Activated naive CD8-positive, alpha-beta T cell treated with anti-CD3 and anti-CD28 coated beads, Interleukin-2, amount 50 U/mL, for 16 hours (primary cell): ENCODE measurements at places on chromosomes 12 and 14.

DNA sequence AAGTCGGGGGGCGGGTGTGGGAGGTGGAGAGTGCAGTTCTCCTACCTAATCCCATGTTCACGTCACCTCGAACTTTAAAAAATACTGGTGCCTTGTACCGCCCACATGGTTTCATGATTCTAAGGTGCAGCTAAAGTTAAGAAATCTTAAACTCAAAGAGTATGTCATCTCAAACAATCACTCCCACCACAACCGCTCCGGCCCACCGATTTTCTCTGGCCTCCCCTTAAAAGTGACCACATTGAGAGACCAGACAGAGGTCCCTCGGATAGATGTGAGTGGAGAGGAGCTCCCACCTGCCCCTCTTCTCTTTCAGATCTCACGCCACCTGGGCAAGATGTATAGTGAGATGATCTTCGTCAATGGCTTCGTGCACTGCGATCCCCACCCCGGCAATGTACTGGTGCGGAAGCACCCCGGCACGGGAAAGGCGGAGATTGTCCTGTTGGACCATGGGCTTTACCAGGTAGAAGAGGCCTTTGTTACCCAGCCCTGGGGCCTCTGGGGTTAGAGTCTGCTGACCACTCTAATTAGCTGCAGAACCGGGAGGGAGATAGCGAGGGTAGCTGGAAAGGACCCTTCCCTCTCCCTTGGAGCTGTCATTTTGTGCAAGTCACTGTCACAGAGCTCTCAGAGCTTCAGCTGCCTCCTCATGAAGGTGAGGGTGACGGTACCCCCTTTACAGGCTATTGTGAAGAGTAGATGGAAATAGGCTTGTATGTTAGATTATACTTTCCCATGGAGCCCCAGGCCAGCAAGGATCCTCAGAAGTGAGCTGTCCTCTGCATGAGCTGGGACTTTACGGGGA, 124.4 kb downstream of the ADCK1 start:
- DNase-seq: no peak

GRCh38 chr12:6266971-6267721, 43.3 kb upstream of the PLEKHG6 start:
- no peak for DNase-seq

- DNase-seq: no peak
Measured at GRCh38 chr12:116162071-116162470, 115.4 kb downstream of the MED13L start.

DNA sequence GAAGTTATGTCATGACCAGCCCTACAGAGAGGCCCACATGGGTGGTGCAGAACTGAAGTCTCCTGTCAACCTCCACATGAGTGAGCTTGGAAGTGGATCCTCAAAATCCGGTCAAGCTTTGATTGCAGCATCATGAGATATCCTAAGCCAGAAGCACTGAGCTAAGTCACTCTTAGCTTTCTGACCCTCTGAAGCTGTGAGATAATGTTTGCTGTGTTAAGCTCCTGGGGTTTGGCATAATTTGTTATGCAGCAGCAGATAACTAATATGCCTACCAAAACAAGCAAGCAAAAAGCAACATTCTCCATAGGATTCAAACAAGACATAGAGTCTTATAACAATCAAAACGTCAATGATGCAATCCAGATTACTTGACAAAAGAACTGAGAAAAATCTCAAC, 87.6 kb upstream of the GRIN2B start:
- no peak for DNase-seq

GRCh38 chr14:103121846-103122584, 1.2 kb upstream of the TNFAIP2 start:
- DNase-seq: no peak

DNA sequence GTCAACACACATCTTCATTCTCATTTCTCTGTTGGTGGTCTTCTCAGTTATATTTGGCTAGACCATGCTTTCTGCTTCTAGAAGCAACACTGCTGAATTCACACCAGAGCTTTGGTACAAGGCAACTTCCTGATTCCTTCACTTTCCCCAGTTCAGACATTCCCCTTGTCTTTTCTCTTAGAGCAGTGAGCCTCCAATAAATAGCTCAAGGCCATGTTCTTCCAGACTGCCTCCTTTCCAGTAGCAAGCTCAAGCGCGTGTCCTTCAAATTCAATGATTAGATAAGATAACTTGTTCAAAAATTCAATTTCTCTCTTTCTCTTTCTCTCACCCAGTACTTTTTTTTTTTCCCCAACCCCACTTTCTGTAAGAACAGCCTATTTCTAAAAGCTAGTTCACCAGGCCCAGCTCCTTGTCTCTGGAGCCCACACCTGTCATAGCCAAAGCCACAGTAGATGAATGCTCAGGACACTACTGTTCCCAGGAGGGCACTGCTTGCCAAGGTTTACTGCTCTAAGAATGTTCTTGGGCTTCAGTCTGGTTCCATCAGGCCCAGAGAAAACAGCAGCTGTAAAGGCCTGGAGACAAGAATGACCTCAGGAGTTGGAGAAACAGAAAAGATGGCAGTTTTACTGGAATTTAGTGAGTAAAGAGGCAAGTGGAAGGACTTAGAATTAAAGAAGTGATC, 17.7 kb downstream of the TBK1 start:
- no peak for DNase-seq

DNA sequence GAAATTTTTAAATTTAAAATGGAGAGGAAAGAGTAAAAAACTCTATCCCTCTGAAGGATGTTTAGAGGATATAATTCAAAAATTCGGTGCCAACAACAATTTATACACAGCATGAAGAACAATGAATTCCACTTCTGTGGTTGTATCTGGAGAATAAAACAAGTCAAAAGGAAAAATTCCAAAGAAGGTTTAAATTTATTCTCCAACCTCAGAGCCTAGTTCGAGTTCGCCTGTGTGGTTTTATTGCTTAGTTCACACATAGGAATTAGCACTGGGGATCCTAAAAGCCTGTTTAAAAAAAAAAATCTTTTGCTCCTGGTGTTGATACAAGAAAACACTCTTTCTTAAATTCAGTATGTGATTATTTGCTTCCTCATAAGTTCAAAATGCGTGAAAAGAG, 79.2 kb downstream of the LLPH start:
- DNase-seq: no peak

GRCh38 chr14:35277179-35277578, 15.0 kb upstream of the PSMA6 start:
- no peak for DNase-seq
